Activated CD4-positive, alpha-beta memory T cell treated with anti-CD3 and anti-CD28 coated beads, Interleukin-2, amount 10 ng/mL, durations not matched to agents 7 days and 5 days (primary cell): ENCODE measurements at places on chromosomes 2 and 18. TPM values are rescaled to one million over a fixed set of nuclear protein-coding genes. Genes with fewer than 3 reads are reported as not detected.

GRCh38 chr18:48959921-48960920, 9.5 kb upstream of the SMAD7 start:
- H3K4me3 ChIP-seq: no peak overlapping the region
- H3K27me3 ChIP-seq: peaks cover 23% of the 10 kb centered on the region

FBXO48 gene
- 5.4 TPM for total RNA-seq

- DNase-seq: no peak
- H3K36me3 ChIP-seq: no peaks in the 10 kb centered on the region
- H3K27me3 ChIP-seq: no peaks in the 10 kb centered on the region
- H3K27ac ChIP-seq: no peak overlapping the region
- H3K4me1 ChIP-seq: no peaks in the 10 kb centered on the region
These were observed 9.3 kb upstream of the KCNE4 start for GRCh38 chr2:223042704-223043118.

GRCh38 chr2:10940596-10940995, 28.9 kb downstream of the KCNF1 start:
- no peak for DNase-seq
- no peak overlapping the region for H3K27ac ChIP-seq
- H3K27me3 ChIP-seq: peaks cover 9% of the 10 kb centered on the region
- H3K36me3 ChIP-seq: no peaks in the 10 kb centered on the region

SDC1 gene
- not detected for total RNA-seq

PAIP2B gene
- 1.8 TPM for total RNA-seq

GRCh38 chr2:147098940-147099339, 745.9 kb upstream of the ACVR2A start:
- peaks cover 2% of the 10 kb centered on the region for H3K36me3 ChIP-seq
- H3K4me1 ChIP-seq: peaks cover 3% of the 10 kb centered on the region
- no peak overlapping the region for H3K27ac ChIP-seq

HS6ST1 gene
- total RNA-seq: 6.8 TPM

EEF1B2 gene
- total RNA-seq: 489 TPM

GRCh38 chr18:41538751-41539150, 416.3 kb upstream of the PIK3C3 start:
- H3K27ac ChIP-seq: no peak overlapping the region
- no peaks in the 10 kb centered on the region for H3K4me1 ChIP-seq
- no peak overlapping the region for H3K4me3 ChIP-seq
- no peaks in the 10 kb centered on the region for H3K27me3 ChIP-seq

SP9 gene
- total RNA-seq: not detected

- peak; percentile 31 for DNase-seq
- peaks cover 37% of the 10 kb centered on the region for H3K36me3 ChIP-seq
- no peaks in the 10 kb centered on the region for H3K27me3 ChIP-seq
- no peak overlapping the region for H3K4me3 ChIP-seq
- peak overlapping the region; percentile 77 for H3K27ac ChIP-seq
These were observed 206.4 kb upstream of the ID2 start for GRCh38 chr2:8475349-8476031.

DNA sequence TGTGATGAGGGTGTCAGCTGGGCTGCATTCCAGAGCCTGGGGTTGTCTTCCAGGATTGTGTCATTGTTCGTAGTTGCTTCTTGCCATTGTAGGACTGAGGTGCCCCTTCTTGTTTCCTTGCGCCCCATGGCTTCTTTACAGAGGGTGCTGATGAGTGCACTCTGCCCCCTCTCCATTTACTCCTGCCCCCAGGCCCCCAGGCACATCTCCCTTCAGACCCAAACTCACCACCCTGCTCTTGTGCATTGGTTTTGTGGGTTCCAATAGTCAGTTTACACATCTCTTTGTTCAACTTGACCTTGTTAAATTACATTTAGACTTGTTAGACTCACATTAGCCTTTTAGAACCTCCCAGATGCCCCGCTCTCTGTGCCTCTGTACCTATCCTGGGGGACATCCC, 33.1 kb downstream of the HJURP start:
- H3K27ac ChIP-seq: no peak overlapping the region
- H3K4me1 ChIP-seq: no peaks in the 10 kb centered on the region
- DNase-seq: no peak
- peaks cover 10% of the 10 kb centered on the region for H3K27me3 ChIP-seq
- H3K36me3 ChIP-seq: no peaks in the 10 kb centered on the region

DNA sequence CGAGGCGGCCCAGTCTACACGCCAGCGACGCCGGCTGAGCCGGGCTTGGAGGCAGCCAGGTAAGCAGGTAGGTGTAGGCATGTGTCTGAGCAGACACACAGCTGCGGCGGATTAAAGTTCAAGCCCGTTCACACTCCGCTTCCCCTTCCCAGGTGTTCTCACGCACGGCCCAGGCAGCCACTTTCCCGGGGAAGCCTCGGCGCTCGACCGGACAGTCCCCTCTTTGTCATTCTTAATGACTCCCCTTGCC, 367 bp downstream of the TGFA start:
- peaks cover 63% of the 10 kb centered on the region for H3K27me3 ChIP-seq
- H3K27ac ChIP-seq: no peak overlapping the region
- H3K36me3 ChIP-seq: no peaks in the 10 kb centered on the region
- H3K4me1 ChIP-seq: peaks cover 21% of the 10 kb centered on the region
- peak overlapping the region; percentile 56 for H3K4me3 ChIP-seq

GRCh38 chr2:140604788-140605187, 1526.0 kb downstream of the LRP1B start:
- H3K4me1 ChIP-seq: no peaks in the 10 kb centered on the region
- H3K27me3 ChIP-seq: no peaks in the 10 kb centered on the region
- DNase-seq: no peak
- H3K36me3 ChIP-seq: no peaks in the 10 kb centered on the region
- no peak overlapping the region for H3K4me3 ChIP-seq
- no peak overlapping the region for H3K27ac ChIP-seq

MOGAT1 gene
- not detected for total RNA-seq

NTSR2 gene
- not detected for total RNA-seq

DNA sequence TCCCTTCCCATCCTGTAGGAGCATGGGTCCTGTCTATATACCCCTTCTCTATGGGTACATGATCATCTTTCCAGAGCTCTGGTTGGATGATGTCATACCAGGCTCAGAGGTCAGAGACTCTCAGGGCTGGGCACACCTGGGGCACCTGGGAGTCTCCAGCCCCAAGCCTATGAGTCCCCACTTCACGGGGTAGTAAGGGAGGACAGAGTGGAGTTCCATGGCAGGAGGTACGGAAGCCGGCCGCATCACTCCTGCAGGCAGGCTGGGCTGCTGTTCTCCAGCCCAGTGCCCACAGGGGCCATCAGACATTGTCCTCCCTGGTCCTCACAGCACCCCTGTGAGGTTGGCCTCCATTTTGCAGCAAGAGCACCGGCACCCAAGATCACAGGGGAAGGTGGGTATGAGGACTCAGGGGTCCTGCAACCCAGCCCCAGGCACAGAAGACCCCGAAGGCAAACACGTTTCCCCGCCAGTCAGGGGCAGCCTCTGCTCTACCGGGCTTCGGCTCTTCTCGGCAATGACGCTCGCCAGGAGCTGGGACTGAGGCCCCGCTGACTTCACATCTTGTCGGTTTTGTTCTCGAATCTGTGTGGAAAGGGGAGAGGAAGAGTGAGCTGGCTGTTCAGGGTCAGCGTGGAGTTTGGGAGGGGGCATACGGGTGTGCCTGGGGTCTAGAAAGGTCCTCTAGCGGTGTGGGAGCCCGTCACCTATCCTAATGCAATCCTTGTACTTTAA, 91.5 kb downstream of the ADD2 start:
- H3K27me3 ChIP-seq: peaks cover 9% of the 10 kb centered on the region
- DNase-seq: no peak
- H3K4me1 ChIP-seq: no peaks in the 10 kb centered on the region
- no peaks in the 10 kb centered on the region for H3K36me3 ChIP-seq
- H3K4me3 ChIP-seq: no peak overlapping the region

GRCh38 chr2:174775571-174775980, 11.3 kb upstream of the CHRNA1 start:
- no peak overlapping the region for H3K27ac ChIP-seq
- peaks cover 36% of the 10 kb centered on the region for H3K4me1 ChIP-seq
- DNase-seq: no peak
- no peak overlapping the region for H3K4me3 ChIP-seq
- no peaks in the 10 kb centered on the region for H3K27me3 ChIP-seq

DNA sequence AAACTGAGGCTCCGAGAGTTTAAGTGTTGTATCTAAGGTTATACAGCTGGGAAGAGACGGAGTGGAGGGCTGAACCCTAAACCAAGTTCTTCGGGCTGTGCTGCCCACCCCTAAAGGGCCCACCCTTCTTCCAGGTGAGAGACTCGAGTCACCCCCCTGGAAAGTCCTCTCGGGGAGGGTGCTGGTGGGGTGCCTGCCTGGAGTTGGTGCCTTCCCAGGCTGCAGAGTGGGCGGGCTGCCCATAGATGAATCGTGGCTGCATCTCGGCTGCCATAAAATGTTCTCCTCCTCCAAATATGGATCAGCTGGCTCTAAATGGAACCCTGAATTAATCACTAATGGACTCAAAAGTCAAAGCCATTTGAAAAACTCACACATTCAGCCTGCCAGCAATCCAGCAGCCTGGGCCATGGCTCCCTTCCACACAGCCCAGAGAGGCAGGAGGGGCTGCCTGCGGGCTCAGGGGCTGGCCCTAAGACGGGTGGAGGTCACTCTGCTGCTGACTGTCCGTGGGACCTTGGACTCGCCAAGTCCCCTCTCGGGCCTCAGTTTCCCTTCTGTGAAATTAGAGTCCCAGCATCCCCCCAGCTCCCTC, 7.7 kb downstream of the CIB4 start:
- no peak for DNase-seq
- no peaks in the 10 kb centered on the region for H3K4me1 ChIP-seq
- no peak overlapping the region for H3K4me3 ChIP-seq
- H3K27ac ChIP-seq: no peak overlapping the region

GRCh38 chr2:86562485-86562921, 740 bp downstream of the CHMP3 start:
- peaks cover 44% of the 10 kb centered on the region for H3K4me1 ChIP-seq
- peaks cover 31% of the 10 kb centered on the region for H3K36me3 ChIP-seq
- peak overlapping the region; percentile 97 for H3K27ac ChIP-seq
- H3K27me3 ChIP-seq: no peaks in the 10 kb centered on the region

ATP6V1B1 gene
- not detected for total RNA-seq

COL4A4 gene
- 0.10 TPM for total RNA-seq

STARD6 gene
- total RNA-seq: not detected

DNA sequence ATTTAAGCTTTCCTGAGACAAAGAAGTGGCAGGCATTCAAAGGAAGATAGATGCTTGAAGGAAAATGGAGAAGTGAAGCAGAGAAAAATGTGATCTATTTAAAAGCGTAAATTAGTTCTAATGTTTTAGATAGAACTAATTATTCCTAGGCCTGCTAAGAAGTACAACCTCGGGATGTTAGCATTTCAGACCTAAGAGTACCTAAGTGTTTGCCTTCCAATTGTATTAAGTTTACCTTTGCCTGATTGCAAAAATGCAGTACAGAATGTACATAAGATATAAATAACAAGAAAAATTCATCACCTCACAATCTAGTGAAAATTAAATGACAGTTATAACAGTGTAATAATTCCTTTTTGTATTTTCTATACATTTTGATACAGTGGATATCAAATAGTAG, 71.1 kb upstream of the HNMT start:
- H3K27ac ChIP-seq: no peak overlapping the region
- H3K4me3 ChIP-seq: no peak overlapping the region
- DNase-seq: no peak
- no peaks in the 10 kb centered on the region for H3K27me3 ChIP-seq
- no peaks in the 10 kb centered on the region for H3K36me3 ChIP-seq
